ENCODE measurements at places on chromosomes 11 and 22.

DNA sequence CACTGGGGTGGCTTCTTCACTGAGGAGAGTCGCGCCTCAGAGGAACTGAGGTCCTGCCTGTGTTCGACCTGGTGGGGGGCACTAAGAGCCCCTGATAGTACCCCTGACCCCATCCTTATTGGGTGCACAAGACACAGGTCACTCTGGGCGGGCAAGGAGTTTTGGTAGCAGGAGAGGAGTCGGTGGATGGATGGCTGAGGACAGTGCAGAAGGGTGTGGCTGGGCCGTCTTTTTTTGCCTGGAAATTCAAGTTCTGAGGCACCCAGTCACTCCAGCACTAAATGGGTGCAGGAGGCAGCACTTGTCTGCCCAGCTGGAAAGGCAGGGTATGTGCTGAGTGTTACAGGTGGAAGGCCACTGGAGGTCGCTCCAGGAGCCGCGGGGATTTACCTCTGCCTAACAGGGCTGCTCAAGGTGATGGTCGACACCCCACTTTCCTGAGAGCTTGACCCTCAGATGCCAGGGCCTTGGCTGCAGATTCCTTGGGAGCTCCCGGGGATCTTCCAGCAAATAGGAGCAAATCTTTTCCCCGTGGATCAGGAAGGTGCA lies 960 bp downstream of the TSSC4 start:
- DNase-seq = no peak

DNA sequence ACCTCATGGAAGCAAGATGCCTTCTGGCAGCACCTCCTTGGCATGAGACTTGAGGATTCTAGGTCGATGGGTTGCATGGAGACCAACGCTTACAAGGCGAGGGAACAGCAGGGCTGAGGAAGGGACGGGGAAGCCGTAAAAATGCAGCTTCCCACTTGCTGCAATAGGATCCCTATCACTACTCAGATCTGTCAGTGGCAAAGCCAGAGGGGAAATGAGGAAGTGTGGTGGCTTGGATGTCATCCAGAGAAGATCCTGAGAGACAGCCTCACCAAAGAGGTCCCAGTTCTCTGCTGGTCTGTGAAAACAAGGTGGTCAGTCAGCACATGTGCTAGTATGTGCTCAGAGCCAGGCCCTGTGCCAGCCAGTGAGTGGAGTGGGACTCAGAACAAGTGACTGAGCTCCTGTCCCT lies 22.2 kb downstream of the CYB5R2 start:
- no peak for DNase-seq

DNA sequence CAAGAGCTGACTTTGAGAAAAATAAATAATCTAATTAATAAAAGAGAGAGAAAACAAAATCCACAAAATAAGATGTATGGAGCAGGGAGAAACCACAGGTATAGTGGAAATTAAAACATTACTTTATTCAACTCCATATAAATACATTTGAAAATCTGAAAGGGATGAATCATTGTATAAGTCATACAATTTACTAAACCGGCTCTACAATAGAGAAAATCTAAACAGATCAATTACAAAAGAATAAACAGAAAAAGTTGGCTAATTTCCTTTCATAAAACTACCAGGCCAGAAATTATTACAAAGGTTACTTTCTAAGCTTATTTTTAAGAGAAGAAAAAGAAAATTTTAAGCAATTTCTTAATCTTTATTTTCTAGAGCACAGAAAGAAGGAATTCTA lies 51.3 kb upstream of the DRD2 start:
- DNase-seq = no peak

- DNase-seq = no peak
These were observed 5.5 kb downstream of the GP1BB start for GRCh38 chr22:19728836-19729235.

DNA sequence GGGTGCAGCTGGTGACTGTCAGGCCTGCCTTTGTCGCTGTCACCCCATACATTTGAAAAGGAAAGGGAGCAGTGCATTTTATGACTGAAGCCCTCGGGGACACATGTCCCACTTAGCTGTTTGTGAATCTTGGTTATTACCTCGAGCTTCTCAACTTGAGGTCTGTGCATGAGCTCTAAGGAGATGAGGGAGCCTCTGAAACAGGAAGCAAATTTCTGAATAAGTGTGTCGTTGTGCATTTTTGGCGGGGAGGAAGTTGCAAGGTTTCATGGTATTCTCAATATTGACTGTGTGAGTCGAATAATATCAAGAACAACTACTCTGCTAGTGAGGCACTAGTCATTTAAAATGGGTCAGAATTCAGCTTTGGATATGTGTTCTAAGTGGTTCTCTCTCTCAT lies 149.7 kb upstream of the PLET1 start:
- DNase-seq = no peak

- DNase-seq = no peak
These were observed 42.7 kb upstream of the MOB2 start for GRCh38 chr11:1529286-1529685.

DNA sequence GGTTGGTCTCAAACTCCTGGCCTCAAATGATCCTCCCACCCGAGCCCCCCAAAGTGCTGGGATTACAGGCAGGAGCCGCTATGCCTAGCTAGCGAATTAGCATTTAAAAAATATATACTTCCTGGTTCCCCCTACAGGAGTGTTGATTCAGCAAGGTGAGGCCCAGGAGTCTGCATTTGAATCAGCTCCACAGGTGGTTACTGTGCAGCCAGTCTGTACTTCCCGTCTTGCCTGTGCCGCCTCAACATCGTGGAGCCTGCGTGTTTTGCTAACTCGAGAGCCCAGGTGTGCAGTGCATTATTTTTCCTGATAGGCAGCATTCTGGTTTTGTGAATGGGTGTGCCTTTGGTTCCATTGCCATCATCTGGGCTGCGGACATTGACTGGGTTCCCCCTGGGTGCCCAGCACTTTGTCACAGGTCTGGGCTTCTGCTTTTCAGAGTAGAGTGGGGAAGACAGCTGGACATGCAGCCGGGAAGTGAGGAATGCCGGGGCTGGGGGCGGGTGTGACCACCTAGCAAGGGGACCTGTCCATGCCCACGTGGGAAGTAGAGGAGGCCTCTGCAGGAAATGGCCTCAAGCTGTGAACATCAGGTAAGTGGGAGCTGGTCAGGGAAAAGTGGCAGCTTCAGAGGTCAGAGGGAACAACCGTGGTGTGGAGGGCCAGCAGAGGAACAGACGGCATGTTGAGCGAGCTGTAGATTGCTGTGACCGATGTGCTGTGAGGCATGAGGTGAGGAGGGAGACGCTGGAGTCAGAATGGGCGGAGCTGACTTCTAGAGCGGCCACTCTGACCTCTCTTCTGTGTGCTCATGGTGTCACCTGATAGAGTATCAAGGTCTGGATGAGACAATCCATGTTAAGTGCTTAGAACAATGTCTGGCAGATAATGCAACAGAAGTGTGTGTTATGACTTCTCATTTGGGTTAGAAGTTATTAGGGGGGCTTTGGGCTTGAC lies 42.2 kb downstream of the PPFIA1 start:
- no peak for DNase-seq
